Gastrocnemius medialis (tissue), 4 donors: ENCODE measurements at places on chromosomes 1 and 21. TPM values are rescaled to one million over a fixed set of nuclear protein-coding genes. Genes with fewer than 3 reads are reported as not detected.
A peak's percentile ranks its signal among the peaks of the same experiment; 100 is the strongest.

HES3 gene
- total RNA-seq: not detected

FNBP1L gene
- total RNA-seq: 35.1 TPM

OR6Y1 gene
- total RNA-seq: not detected

RXFP4 gene
- not detected for total RNA-seq

DNA sequence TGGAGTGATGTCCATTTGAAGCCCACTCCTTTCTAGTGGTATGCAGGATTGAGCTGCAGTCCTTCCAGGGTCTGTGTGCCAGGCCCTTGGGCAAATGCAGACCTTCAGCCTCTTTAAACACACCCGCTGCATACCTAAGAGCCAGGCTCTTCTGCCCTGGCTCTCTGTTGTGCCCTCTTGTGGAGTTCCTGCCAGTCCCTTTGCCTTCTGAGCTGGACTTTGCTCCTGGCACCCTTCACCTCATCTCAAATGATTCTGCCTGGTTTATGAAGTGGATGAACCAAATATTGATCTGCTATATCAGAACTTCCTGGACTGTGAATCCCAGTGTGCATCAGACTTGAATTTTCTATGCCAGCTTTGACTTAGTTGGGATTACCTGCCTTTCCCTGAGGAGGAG is 158.8 kb downstream of the URB2 start:
- DNase-seq: no peak
- no peak overlapping the region for H3K4me3 ChIP-seq
- no peak overlapping the region for H3K27ac ChIP-seq
- no peaks in the 10 kb centered on the region for H3K4me1 ChIP-seq
- no peaks in the 10 kb centered on the region for H3K36me3 ChIP-seq

DNA sequence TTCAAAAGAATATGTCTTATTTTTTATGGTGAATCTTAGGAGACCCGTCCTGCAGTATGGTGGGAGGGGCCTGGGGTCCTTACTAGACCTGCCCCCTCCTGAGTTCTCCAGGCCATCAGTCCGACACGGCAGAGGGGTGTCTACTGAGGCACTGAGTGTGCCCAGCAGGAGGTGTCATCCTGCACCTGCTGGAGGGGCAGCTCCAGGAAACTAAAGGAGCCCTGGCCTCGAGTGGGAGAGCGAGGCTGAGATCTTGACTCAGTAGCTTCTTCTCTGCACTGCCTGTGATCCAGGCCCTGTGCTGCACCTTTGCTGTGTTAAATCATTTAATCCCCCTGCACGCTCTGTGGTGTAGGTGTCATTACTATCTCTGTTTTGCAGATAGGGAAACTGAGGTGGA is 587.7 kb downstream of the PTPRU start:
- H3K4me1 ChIP-seq: no peaks in the 10 kb centered on the region
- no peaks in the 10 kb centered on the region for H3K36me3 ChIP-seq
- no peak overlapping the region for H3K4me3 ChIP-seq
- no peaks in the 10 kb centered on the region for H3K27me3 ChIP-seq

GRCh38 chr1:208090388-208091301 is 153.5 kb downstream of the PLXNA2 start:
- peaks cover 23% of the 10 kb centered on the region for H3K4me1 ChIP-seq
- DNase-seq: peak; percentile 34
- peaks cover 35% of the 10 kb centered on the region for H3K36me3 ChIP-seq
- H3K4me3 ChIP-seq: no peak overlapping the region
- H3K27me3 ChIP-seq: no peaks in the 10 kb centered on the region
- peak overlapping the region; percentile 29 for H3K27ac ChIP-seq

DNA sequence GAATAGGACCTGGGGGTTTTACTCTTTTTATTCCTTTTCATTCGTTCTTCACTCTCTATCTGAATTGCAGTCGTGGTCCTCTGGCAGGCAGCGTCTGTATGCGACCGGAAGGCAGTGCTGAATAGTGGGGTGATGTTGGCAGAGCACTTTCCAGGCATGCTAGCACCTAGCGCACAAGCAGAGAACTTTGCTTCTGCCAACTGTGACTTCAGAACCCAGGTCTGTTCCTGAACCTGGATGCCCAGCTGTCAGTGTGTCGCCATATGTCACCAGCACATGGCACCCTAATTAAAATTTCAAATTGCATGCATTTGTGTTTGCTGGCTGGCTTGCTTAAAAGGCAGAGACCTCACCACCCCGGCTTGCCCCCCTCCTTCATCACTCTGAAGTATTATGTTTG is 116.2 kb downstream of the NFIA start:
- no peaks in the 10 kb centered on the region for H3K27me3 ChIP-seq
- no peak for DNase-seq
- H3K36me3 ChIP-seq: no peaks in the 10 kb centered on the region
- H3K27ac ChIP-seq: no peak overlapping the region

DNA sequence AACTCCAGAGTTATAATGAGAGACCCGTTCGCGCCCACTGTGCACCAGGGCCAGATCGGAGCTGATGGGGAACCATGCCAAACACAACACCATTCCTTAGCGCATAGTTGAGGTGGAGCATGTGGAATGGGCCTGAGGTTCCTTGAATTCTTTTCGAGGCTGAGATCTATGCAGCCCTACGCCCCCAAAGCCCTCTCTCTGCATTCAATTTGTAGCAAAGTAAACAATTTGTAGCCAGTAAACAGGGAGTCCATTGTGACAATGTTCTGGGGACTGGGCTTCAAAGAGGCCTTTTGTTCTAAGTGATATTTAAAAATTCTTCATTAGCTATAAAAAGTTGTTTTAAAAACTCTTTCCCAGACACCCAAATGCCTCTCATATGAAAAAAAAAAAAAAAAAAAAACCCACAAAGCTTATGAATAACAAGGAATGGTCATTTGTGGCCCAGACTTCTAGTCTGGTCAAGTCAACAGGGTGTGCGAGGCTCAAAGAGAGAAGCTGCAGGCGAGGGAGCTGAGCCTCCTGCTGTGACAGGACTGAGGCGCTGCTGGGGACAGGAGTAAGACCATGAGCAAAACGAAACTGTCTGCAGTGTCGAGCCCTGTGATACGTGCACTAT is 30.6 kb upstream of the KCNE2 start:
- no peaks in the 10 kb centered on the region for H3K27me3 ChIP-seq
- H3K4me1 ChIP-seq: peaks cover 10% of the 10 kb centered on the region
- no peaks in the 10 kb centered on the region for H3K36me3 ChIP-seq
- H3K4me3 ChIP-seq: no peak overlapping the region

GRCh38 chr1:177170756-177171535 is at the start of gene BRINP2:
Gene BRINP2 (plus strand): TSS chr1:177170958. CDS start chr1:177229877, 58,919 bp downstream.
- no peaks in the 10 kb centered on the region for H3K36me3 ChIP-seq
- no peaks in the 10 kb centered on the region for H3K4me1 ChIP-seq
- H3K4me3 ChIP-seq: peak within 1 kb of the TSS; percentile 50
- H3K27ac ChIP-seq: no peak within 1 kb of the TSS
- DNase-seq: peak; percentile 17
- peaks cover 48% of the 10 kb centered on the region for H3K27me3 ChIP-seq

DNA sequence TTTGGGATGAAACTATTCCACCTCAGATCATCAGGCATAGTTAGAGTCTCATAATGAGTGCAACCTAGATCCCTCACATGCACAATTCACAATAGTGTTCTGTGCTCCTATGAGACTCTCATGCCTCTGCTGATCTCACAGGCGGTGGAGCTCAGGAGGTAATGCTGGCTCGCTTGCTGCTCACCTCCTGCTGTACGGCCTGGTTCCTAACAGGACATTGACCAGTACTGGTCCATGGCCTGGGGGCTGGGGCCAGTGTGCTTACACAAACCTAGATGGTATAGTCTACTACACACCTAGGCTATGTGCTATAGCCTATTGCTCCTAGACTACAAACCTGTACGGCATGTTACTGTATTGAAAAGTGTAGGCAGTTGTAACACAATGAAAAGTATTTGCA is 448.4 kb downstream of the RPS6KC1 start:
- no peak for DNase-seq
- H3K4me3 ChIP-seq: no peak overlapping the region
- H3K27me3 ChIP-seq: no peaks in the 10 kb centered on the region
- no peaks in the 10 kb centered on the region for H3K4me1 ChIP-seq
- H3K27ac ChIP-seq: no peak overlapping the region
